Activated CD4-positive, alpha-beta T cell treated with anti-CD3 and anti-CD28 coated beads for 48 hours (primary cell): ENCODE measurements at places on chromosomes 2 and 18.

DNA sequence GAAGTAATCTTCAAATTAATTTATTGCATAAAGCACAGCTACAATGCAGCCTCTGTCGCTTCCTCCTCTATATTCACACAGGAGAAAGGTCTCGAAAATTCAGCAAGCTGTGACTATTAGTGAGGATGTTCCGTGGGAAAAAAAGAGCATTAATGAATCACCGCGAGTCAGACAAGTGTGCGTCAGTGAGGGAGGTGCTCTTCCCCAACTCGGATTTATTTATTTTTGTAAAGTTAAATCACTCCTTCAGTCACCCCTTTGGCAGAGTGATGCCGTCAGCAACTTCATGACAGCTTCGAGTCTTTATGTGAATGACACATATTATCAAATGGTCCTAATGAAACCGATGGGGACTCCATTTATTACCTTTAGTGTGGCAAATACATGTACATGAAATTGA is 648.9 kb upstream of the SALL3 start:
- no peak for DNase-seq

DNA sequence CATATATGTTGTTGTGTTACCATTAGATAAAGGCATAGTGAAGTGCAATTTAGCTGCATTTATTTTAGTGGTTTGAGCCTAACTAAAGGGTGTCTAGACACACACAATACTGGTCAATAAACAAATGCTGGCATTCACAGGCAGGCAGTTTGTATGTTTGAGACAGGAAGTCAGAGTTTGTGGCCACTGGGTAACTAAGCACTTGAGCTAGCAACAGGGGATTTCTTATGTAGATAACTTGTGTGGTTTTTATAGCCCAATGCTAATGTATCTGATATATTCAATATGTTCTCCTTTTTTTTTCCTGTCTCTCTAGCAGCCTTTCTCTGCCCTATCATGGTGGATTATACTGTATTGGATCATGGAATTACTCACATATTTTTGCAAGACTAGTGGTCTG is 38.1 kb downstream of the LRRTM4 start:
- DNase-seq = no peak

- DNase-seq = peak; percentile 47
Observed at GRCh38 chr2:69453475-69454129, 16.4 kb upstream of the NFU1 start.

DNA sequence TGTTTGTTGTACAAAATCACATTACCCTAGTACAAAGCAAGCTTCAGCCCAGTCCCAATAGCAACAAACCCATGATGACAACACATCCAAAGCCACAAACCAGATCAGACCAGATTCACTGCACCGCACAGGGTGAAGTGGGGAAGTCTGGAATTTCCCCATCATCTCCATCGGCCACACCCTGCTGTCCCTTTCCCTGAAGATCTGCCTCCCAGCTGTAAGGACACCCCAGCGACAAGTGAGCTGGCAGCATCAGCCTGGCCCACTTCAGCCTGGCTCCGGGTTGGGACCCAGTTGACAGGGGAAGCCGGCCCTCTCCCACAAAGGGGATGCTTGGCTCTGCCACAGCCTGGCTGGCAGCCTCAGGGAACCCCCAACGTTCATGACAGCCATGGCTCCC is 207.6 kb downstream of the MGAT5 start:
- no peak for DNase-seq

DNA sequence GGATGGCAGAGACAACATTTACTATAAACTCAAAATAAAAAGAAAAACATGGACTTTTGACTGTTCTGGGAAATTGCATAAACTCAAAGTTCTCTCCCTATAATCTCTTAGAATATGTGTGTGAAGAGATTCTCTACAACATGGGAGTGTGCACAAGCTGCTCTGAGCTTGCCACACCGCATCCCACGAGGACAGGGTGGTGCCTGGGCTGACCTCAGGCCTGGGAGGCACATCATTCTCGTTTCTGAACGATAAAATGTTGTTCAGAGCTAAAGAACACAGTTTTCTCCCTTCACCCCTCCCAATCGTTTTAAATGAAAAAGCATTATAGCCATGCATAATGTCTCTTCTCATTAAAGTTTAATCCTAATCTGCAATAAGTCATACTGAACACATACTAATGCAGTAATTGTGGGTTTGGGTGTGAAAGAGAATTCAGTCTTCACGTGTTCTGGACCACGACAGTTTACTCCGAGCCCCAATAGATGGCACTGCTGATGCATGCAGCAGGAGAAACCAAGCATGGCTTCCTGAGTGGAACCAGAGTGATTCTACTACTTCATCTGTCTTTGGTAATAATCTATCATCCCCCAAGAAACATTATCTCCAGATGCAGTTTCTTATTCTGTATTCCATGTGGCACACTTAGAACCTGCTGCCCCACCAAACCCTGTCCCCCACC is 46.9 kb upstream of the LAMA1 start:
- no peak for DNase-seq

DNA sequence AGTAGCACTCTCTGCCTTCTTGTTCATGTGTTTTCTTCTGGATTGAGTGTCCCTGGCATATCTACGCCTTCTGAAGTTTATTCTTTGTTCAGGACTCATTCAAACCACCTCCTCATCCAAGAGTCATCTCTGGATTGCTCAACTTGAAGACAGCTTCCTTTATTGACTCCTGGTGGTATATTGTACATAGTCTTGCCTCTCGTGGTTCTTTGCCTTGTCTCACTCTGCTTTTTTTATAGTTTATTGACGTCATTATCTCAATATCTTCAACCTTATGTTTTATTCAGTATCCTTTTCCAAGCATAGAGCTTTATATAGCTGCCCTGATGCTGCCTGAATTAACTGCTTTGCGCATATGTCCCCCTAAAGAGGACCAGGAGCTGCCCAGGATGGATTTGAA is 161.7 kb downstream of the INSIG2 start:
- DNase-seq = no peak

- DNase-seq = no peak
Observed at GRCh38 chr18:58542426-58543159, 86.3 kb downstream of the ALPK2 start.
